HT1080 (cell line): ENCODE measurements at places on chromosomes 7 and 10. TPM values are rescaled to one million over a fixed set of nuclear protein-coding genes. Genes with fewer than 3 reads are reported as not detected.

GRCh38 chr10:79358811-79359210, 11.5 kb downstream of the PPIF start:
- DNase-seq, result no peak

DNA sequence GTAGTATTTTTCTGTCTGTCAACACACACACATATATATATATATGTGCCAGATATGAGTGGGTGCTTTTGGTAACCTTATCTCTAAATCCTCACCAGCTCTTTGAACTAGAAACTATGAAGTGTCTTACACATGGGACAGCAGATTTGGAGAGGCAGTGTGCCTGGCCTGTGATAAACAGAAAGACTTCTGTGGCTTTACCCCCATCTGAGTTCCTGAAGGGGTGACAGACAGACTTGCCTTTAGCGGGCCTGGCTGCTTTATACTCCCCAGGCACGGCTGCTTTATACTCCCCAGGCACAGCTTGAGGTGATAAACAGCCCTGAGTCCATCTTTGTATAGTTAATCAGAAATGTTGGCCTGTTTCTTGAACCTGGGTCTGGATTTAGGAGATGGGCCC, 5.6 kb downstream of the BAG3 start:
- DNase-seq, result no peak

GRCh38 chr7:142629588-142630260, 119.5 kb upstream of the PRSS1 start:
- DNase-seq, result peak; percentile 13

DNA sequence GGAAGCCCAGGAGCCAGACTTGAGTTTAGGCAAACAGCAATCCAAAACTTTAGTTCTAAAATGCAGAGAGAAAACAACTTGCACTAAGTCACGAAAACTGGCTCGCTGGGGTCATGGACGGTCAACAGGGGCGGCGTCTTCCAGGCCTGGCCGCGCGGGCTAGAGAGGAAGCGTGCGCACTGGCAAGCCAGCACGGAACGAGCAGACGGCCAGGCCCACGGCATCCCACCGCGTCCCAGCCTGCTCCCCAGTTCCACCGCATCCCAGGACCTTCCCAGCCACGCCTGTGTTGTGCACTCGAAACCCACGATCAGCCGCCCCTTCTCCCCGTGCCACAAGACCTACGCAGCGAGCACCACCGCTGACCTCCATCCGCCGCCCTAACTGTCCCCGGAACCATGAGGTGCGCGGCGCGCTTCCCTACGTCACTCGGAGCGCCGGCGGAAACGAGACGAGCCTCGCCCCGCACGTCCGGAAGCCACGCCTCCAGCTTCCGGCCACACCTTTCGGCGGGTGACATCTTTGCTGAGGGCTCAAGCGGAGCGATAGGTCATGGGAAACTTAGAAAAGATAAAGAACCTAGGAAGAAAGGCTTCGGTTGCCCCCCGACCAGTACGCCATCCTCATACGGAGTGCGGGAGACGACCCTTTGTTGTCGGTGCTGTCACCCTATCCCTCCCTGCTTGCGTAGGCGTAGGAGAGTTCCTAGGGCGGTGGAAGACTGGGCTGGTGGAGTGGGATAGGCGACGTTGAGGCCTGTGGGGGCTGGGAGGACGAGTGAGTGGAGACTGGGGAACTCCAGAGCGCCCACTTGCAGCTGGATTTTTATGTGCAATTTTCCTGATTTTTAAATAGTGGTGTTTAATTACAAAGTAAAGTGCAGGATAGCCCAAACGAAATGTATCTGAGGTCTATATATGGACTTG, at the start of gene TBRG4:
Gene TBRG4 (minus strand): TSS at position 400 of the 926 bp plus-strand sequence. CDS start 2,460 bp downstream, outside the sequence.
- DNase-seq, result peak; percentile 92

DNA sequence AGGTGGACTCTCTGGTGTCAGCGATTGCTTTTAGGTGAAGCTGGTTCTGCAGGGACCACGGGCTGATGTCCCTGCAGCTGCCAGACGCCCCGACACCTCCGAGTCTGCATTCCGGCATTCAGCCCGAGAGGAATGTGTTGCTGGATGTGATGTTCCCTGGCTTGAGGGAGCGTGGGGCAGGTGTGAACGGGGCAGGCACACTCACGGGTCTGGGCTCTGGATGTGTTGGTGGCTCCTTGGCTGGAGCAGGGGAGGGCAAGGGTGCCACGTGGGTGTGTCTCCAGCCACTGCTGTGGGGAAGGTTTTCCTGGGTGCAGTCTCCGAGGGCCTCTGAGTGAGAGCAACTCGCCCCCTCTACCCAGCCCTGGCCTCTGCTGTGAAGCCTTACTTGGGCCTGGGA, 140.5 kb downstream of the CAMK1D start:
- no peak for DNase-seq

OR9A2 gene
- not detected in 2 replicates for total RNA-seq

CDK1 gene
- total RNA-seq, result 103 and 104 TPM in 2 replicates

DNA sequence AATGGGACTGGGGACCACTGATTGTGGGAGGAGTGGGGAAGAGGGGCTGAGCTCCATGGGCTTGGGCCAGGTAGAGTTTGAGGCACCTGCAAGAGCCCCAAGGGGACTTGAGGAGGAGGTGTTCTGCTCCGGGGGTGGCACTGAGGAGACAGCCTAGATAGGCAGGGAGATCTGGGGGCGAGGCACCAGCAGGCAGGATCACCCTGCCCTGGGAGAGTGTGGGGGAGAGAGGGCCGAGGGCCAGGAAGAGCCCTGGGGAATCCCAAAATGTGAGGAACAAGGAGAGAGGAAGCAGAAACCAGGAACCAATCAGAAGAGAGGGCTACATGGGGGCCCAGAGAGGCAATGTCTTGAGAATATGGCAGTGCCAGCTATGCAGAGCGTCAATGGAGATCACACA, 34.6 kb downstream of the LEP start:
- DNase-seq, result no peak

DNA sequence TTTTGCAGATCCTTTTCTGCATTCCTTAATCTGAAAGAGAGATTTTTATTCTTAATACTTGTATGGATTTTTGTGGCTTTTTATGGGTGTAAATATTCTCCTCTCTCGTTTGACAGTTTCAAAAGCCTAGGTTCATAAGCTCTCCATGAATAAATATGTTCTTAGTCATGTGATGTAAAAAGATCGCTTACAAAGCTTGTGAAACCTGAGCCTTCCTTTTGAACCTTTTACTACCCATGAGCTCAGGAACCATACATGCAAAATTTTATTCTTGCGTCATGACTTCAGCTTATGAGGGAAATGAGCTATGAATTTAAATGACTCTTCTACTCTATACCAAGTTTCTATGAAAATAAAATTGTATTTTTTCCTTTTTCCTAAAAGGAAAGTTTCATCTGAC, 98.7 kb downstream of the POLL start:
- DNase-seq, result peak; percentile 28

DNA sequence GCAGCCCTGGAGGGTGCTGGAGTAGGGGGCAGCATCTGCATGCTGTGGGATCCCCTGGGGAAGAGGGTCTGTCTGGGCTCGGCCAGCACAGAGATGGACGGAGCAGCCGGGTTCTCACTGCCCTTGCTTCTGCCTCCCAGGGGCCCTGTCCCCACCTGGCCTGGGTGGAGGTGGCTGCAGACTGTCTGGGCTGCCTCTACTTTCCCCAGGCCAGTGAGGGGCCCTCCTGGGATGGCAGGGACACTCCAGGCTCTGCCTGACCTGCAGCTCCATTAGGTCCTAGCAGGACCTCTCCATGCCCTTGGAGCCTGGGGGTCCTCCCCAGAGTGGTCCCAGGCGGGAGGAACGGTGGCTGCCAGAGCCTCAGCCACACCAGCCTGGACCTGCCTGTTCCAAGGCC, 63.7 kb downstream of the PWWP2B start:
- no peak for DNase-seq

DNA sequence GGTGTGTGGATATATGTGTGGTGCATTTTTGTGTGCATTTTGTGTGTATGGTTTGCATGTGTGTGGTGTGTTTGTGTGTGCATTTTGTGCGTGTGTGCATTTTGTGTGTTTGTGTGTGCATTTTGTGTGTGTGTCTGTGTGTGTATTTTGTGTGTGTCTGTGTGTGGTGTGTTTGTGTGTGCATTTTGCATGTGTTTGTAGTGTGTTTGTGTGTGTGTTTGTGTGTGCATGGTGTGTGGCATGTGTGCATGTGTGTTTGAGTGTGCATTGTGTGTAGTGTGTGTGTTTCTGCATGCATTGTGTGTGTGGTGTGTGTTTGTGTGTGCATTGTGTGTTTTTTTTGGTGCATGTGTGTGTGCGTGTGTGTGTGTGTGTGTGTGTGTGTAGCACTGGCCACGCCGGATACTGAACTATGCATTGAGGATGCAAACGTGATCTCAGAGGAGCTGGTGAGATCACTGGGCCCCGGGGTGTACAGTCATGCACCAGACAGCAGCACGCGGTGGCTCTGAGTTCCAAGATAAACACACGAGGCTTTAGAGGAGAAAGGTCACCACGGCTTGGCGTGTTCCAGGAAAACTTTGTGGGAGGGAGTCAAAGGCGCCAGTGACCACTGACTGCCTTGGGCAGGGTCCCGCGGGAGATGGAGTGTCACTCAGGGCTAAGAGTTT, 106.6 kb upstream of the SHH start:
- peak; percentile 87 for DNase-seq

DNA sequence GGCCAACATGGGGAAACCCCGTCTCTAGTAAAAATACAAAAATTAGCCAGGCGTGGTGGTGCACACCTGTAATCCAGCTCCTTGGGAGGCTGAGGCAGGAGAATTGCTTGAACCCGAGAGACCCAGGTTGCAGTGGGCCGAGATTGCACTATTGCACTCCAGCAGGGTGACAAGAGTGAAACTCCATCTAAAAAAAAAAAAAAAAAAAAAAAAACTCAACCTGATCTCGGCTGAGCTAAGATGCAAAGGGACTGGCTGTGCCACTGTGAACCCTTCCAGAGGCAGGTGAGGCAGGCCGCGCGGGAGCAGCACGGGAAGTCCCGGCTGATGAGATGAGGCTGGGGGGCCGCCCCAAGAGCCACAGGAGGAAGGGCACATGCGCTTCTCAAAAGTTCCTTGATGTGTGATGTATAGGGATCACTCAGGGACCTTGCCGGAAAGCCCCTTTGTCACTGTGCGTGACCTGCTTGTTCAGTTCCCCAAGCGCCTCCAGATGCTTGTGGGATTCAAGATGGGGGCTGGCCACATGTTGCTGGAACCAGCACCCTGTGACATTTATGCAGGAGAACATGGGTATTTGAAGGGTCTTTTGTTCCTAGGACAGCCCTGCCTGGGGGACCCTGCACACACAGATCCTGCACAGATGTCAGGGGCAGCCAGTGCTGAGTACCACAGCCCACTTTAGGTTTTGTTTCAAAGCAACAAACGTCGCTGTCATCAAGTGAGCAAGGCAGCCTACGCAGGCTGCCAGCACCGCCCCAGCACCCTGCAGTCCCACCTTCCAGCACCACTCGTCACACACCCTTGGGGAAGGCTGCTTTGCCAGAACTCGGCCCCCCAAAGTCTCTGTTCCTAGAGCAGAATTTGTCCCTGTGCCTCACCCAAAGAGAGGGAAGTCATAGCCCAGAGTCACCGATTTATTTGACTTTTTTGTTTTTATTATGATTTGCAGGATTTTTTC, 74.8 kb upstream of the SH2B2 start:
- no peak for DNase-seq

IKZF1 gene
- total RNA-seq, result not detected in 2 replicates

DNA sequence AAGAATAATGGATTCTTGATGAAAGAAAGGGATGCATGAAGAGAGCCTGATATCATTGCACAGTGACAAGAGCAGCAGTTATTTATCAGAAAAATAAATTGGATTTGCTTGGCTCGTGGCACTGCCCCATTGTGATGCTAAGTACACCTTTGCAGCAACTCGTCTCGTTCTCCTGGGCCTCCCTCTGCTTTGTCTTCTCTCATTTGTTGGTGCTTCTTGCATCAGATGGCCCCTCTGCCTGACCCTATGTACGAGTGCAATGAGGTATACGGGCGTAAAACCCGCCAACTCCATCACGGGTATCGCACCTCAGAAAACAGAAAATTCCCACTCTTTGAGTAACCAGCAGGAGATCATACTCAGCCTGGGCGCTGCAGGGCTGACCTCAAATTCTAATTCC, 107.2 kb upstream of the C10orf90 start:
- no peak for DNase-seq

SEC23IP gene
- total RNA-seq, result 36.2 and 45.4 TPM in 2 replicates

DNA sequence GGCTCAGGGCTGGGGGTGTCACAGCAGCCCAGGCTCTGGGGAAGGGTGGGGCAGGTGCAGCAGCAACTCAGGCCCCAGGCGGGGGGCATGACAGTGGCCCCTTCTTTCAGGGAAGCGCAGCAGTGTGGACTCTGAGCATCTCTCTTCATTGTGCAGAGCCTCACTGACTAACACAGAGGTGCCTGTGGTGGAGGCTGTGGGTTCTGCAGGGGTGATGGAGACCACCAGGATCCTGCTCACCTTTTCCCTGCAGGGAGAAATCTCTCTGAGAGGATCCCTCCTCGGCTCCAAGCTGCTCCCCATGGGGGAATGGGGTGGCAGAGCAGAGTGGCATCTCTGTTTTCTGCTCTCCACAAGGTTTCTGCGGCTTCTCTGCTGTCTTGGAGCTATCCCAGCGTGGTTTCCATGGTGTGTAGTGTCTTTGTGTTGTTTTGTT, 37.8 kb upstream of the SHH start:
- DNase-seq, result no peak

DNA sequence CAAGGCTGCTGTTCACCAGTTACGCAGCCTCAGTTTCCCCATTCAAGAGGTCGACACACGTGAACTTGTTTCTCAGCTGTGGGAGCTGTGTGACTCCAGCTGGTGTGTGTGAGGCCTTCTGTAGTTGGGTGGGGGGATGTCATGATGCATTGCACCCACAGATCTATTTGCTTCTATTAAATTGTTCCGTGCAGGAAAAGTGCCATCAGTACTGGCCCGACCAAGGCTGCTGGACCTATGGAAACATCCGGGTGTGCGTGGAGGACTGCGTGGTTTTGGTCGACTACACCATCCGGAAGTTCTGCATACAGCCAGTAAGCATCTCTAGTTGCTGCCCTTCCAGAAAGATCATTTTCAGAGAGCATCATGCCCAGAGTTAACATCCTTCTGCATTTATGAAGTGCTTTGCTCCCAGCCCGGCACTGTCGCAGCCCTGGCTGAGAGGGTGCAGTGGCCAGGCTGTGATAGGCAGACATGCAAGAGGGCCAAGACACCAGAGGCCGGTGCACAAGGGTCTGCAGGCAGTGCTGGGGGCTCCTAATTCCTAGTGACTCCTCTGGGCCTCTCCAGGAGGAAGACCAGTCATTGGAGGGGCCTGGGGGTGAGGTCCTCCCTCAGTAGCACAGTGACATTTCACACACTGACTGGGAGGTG, 60.2 kb downstream of the MKI67 start:
- DNase-seq, result no peak

DNA sequence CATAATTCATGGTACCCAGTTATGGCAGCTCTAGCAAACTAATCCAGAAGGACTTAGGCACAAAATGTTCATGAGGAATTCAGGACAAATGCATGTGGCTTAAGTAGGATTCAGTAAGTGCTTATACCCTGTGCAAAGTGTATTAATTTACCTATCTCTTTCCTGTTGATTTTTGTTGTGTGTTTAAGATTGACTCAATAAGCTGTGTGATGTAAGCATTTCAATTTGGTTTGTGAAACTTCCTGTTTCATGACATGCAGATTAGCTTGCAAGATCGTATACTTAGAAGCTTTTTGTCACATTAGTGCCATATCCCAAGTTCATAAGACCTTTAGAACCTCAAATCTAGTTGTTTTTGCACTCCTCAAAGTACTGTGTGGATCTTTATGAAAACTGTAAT, 416.7 kb downstream of the ARL4A start:
- no peak for DNase-seq

- no peak for DNase-seq
These were observed 35.5 kb downstream of the RBM20 start for GRCh38 chr10:110679486-110680272.

GRCh38 chr7:134693256-134693655, 46.6 kb downstream of the BPGM start:
- DNase-seq, result peak; percentile 94

GRCh38 chr10:89022734-89023133, 32.1 kb downstream of the FAS start:
- DNase-seq, result no peak

CABCOCO1 gene
- not detected in 2 replicates for total RNA-seq

SMC3 gene
- 36.9 and 38.5 TPM in 2 replicates for total RNA-seq
